CD8-positive, alpha-beta memory T cell (primary cell): ENCODE measurements at places on chromosomes 3 and 15.

- no peak for DNase-seq
Observed at GRCh38 chr3:27943106-27943505, 221.0 kb upstream of the EOMES start.

- DNase-seq: no peak
Observed at GRCh38 chr3:149152420-149152819, 23.0 kb downstream of the HPS3 start.

GRCh38 chr3:188584958-188585689 is 431.2 kb downstream of the LPP start:
- DNase-seq: no peak

DNA sequence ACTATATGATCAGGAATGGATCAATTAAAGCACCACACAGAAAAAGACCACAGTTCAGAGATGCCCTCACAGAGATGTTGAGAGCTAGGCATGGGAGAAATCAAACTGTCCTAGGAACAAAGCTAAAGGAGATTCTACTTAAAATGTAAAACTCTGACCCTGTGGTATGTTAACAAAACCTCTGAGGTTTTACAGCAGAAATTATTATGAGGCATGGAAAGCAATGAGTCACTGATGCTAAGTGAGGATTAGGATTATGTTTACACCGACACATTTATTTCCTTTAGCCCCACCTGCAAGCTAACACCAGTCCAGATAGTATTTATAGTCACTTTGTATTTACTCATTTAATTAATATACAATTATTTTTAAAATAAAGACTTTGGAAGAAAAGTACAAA is 1242.2 kb downstream of the OTOL1 start:
- DNase-seq: no peak
